ENCODE measurements at places on chromosomes 2 and 18.
A peak's percentile ranks its signal among the peaks of the same experiment; 100 is the strongest.

DNA sequence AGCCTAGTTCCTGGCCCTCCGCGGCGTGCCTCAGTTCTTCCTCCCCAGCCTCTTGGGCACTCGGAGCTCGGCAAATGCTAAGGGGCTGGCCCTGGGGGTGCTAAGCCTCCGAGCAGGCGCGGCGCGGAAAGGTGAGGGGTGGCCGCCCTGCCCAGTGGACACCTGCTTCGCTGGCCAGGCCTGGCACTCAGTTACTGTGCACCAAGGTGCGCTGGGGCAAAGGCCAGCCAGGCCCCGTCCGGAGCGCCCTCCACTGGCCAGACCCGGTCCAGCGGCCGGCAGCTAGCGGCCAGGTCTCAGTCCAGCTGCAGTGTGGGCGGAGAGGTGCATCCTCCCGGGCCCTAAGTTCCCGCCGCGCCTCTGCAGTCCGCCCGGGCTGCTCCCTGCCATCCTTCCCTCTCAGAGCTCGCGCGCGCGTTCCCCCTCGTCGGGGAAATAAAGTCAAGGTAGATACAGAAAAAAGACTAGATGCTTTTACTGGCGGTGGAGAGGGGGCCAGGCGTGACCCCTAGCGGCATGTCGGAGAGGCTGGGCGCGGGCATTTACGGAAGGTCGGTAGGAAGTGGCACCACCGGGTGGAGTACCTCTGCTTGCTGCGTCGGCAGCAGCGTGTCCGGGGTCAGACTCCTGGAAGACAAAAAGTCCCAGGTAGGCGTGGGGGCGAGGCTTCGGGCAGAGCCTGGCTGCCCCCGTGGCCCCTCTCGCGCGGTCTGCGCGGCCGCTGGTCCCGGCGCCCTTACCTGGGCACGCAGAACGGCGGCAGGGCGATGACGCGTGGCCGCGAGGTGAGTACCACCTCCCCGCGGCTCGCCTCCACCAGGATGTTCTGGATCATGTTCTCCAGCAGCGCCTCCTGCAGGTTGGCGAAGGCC lies 9.4 kb upstream of the CRYBA2 start:
- H3K4me3 ChIP-seq, result peak overlapping the region; percentile 44
- no peak for DNase-seq
- H3K27me3 ChIP-seq, result peaks cover 31% of the 10 kb centered on the region

- H3K27me3 ChIP-seq, result no peaks in the 10 kb centered on the region
- peak overlapping the region; percentile 70 for H3K27ac ChIP-seq
- H3K36me3 ChIP-seq, result no peaks in the 10 kb centered on the region
- peak; percentile 72 for DNase-seq
Observed at GRCh38 chr2:127576433-127577207, 41.1 kb downstream of the MYO7B start.

GRCh38 chr2:56040834-56041233 lies 117.3 kb upstream of the EFEMP1 start:
- no peak overlapping the region for H3K4me3 ChIP-seq
- H3K27me3 ChIP-seq, result no peaks in the 10 kb centered on the region
- no peaks in the 10 kb centered on the region for H3K36me3 ChIP-seq
- no peak for DNase-seq
- H3K4me1 ChIP-seq, result no peaks in the 10 kb centered on the region

DNA sequence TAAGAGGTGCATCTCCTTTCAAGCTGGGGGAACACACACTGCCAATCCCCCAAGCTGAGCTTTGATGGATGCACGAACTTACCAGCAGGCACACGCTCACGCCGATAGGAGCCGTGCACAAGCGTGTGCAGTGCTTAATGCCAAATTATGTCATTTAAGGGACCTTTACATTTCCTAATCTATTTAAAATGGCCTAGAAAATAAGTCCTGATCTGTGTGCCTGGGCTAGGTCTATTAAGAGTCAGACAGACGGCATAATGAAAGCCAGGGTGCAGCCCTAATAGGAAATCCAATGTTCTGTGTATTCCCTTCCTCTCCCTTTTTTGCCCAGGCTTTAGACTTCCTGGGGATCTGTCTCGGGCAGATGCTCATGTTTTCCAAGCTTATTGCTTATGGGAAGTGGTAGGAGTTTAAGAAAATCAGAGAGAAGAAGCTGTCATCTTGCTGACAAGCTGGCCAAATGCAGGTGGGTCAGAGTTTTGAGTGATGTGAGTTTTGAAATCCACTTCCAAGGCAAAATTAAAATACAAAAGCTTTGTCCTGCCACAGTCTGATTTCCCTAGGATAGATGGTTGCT lies 142.6 kb downstream of the MYT1L start:
- H3K27me3 ChIP-seq, result no peaks in the 10 kb centered on the region
- H3K27ac ChIP-seq, result no peak overlapping the region
- no peaks in the 10 kb centered on the region for H3K4me1 ChIP-seq
- DNase-seq, result no peak

GRCh38 chr18:1294229-1294628 lies 389.6 kb downstream of the ADCYAP1 start:
- H3K4me1 ChIP-seq, result no peaks in the 10 kb centered on the region
- H3K4me3 ChIP-seq, result no peak overlapping the region
- H3K27ac ChIP-seq, result no peak overlapping the region
- DNase-seq, result no peak
- H3K36me3 ChIP-seq, result no peaks in the 10 kb centered on the region
- no peaks in the 10 kb centered on the region for H3K27me3 ChIP-seq

- H3K36me3 ChIP-seq, result no peaks in the 10 kb centered on the region
- H3K4me1 ChIP-seq, result peaks cover 51% of the 10 kb centered on the region
- no peaks in the 10 kb centered on the region for H3K27me3 ChIP-seq
- DNase-seq, result no peak
- H3K27ac ChIP-seq, result no peak overlapping the region
Observed at GRCh38 chr18:58848685-58849084, 16.0 kb upstream of the ZNF532 start.

- H3K27ac ChIP-seq, result peak overlapping the region; percentile 40
- no peak for DNase-seq
- peak overlapping the region; percentile 1 for H3K4me3 ChIP-seq
- no peaks in the 10 kb centered on the region for H3K27me3 ChIP-seq
- H3K4me1 ChIP-seq, result peaks cover 11% of the 10 kb centered on the region
- no peaks in the 10 kb centered on the region for H3K36me3 ChIP-seq
Observed at GRCh38 chr18:56168049-56168781, 470.2 kb downstream of the TXNL1 start.

- H3K4me1 ChIP-seq, result no peaks in the 10 kb centered on the region
- no peak overlapping the region for H3K4me3 ChIP-seq
- no peak overlapping the region for H3K27ac ChIP-seq
- DNase-seq, result no peak
Observed at GRCh38 chr2:82803307-82803706, 1655.8 kb downstream of the SUCLG1 start.
